ENCODE measurements at places on chromosomes 6 and 20.

- no peak for DNase-seq
Measured at GRCh38 chr20:37533154-37533715, 5.6 kb upstream of the BLCAP start.

DNA sequence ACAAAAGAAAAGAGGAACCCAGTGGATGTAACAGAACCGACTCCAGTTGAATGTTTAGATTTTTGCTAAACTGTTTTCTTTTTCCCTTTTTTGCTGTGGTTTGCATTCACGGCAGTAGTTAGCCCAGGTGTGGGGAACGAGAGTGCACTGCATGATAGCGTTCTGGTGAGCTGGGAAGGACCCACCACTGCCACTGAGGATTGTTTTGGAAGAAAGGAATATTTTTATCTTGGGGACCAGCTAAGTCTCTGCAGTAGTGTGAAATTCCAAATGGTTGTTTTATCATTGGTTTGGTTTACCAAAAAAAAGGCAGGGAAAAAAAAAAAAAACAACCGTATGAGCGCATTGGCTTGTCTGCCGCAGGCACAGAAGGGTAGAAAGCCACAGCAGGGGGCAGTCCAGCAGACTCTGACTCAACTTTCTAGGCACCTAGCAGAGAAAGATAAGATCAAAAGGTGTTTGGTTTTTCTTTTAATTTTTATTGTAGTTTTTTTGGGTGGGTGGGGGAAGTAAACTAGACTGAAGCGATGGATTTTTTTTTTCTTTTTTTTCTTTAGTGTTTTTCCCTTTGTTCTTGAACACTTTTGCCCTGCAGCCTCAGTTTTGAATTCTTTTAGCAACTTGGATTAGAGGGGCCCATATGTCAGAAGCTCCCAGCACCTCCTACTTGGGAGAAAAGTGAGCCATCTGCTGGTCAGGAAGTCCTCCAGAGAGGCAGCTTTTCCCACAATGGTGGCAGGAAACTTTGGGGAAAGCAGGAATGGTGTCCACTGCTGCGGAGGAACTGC is 13.5 kb upstream of the RAB5IF start:
- DNase-seq: peak; percentile 40

DNA sequence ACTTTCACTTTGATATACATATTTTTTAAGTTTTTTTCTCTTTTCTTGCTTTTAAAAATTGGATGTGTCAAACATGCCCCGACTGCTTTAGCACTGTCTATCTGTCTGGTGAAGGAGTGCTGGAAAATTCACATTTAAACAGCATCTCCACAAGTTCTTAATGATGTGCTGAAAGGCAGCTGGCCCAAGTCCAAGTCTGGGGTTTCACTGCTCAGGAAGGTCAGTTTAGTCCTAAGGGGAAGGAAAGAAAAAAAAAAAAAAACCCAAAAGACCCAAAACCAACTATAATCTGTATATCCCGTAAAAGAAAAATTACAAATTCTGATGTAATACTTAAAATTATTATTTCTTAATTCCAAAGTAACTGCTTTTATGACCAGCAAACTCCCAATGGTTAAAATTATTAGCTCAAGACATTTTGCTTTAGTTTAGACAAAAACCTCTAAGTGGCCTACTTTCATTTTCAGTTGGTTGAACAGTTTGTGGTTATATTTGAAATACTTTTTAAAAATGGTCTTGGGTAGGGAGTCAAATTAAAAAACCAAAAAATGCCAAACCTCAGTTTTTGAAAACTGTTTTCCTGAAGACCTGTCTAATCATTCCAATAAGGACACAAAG is 79.5 kb upstream of the PREP start:
- DNase-seq: peak; percentile 88

DNA sequence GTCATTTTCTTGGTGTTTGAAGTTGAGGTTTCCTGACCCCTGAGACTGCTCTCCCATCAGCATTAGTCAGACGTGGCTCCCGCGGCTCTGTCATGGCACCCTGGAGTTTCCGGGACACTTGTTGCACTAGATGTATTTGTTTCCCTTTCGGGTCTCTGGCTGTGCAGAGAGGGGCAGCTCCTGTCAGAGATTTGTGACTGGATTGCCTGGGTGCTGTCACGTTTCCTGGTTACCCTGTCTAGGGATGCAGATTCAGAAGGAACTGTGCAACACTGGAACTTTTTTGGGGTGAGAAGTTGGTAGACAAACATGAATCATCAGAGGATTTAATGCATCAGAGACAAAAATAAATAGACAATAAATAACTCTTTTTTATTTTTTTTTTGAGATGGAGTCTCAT is 431.8 kb upstream of the MAN1A1 start:
- no peak for DNase-seq

DNA sequence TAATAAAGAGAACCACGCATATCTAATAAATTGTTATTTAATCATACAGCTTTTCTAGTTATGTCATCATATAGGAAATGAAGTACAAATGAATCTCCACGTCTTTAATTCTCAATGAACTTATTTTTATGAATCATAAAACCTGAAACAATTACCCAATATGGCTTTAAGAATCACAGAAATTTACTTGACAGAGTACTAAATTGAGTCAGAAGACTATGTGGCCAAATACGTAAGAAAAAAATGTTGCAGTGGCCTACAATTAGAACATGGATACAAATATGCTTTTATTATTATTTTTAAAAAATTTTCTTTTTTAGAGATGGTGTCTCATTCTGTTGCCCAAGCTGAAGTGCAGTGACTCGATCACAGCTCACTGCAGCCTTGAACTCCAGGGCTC is 584.7 kb upstream of the SLC35B3 start:
- DNase-seq: no peak

Data from fibroblast of skin of abdomen (primary cell).